ENCODE measurements at places on chromosomes 1 and 21.

- DNase-seq, result no peak
These were observed 118.3 kb upstream of the SLC25A33 start for GRCh38 chr1:9420835-9421532.

DNA sequence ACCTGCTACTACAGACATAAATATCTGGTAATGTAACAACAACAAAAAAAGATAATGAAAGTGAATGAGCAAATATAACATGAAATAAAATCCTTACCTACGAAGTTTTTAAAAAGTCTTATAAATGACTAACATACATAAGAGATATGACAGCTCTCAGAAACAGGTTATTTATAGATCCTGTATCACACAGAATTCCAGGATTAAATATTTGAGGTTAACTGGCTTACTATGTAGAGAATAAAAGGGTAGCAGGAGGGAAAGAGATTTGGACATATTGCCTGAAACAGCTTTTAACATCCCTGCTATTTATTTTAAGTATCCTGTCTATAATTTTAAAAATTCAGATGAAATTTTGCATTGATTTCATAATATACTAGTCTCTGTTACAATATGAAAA, 16.3 kb downstream of the MYSM1 start:
- DNase-seq, result no peak

DNA sequence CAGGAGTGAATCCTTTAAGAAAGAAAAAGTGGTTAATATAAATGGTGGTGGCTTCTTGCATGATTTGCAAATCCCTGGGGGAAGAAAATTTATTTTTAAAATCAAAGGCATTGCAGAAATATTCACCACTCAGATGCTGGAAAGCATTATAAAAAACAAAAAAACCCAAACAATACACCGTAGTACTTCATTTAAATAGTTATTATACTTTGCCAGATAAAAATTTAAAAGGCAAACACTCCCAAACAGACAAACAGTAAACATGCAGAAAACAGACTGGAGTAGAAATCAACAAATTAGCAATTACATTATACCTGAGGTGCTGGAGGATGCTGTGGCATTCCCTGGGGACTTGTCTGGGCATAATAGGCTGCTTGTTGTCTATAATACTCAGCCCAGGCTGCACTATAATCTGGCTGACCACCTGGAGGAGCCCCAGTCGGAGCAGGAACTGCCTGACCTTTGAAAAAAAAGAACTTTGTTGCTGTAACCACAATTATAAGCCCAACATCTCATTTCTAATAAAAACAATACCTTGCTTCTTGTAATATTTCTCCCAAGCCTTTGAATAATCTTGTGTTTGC, 29.9 kb downstream of the FUBP1 start:
- DNase-seq, result no peak

DNA sequence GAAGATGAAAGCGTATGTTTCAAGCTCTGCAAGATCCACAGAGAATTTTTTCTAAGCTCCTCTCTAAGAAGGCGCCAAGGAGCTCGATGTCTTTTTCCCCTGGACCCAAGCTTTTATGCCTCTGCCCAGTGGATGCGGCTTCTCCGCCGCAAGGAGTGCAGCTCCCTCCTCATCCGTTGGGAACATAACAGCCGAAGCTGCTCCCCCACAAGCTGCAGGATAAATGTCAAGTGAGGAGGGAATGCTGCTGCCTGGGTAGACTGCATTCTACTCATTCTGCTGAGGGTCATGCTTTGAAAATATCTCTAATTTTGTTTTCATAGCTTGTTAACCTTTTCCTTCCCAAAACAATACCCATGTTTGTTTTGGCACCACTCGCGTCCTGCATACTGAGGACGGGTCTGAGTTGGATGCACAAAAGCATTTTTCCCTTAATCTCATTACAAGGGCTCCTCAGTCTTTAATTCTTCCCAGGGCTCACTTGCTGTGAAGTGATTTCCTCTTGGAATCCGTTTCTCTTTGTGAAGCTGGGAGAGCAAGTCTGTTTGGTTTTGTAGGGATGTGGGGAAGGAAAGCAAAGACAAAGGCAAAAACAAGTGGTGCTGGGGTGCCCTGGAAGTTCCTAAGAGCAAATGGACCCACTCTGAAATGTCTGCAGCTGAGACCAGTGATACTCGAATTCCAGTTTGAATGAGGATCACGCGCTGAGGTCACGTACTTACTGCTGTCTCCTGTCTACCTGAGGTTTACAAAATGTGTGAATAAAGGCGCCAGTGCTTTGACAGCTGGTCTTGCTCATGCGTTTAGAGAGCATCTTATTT, 134.0 kb upstream of the IRF2BP2 start:
- no peak for DNase-seq

- no peak for DNase-seq
These were observed 1.2 kb downstream of the HDGF start for GRCh38 chr1:156750191-156750672.

GRCh38 chr1:180231936-180232335, 1.9 kb downstream of the LHX4 start:
- no peak for DNase-seq

- DNase-seq, result no peak
These were observed 19.2 kb upstream of the KCNE2 start for GRCh38 chr21:34344584-34344983.

DNA sequence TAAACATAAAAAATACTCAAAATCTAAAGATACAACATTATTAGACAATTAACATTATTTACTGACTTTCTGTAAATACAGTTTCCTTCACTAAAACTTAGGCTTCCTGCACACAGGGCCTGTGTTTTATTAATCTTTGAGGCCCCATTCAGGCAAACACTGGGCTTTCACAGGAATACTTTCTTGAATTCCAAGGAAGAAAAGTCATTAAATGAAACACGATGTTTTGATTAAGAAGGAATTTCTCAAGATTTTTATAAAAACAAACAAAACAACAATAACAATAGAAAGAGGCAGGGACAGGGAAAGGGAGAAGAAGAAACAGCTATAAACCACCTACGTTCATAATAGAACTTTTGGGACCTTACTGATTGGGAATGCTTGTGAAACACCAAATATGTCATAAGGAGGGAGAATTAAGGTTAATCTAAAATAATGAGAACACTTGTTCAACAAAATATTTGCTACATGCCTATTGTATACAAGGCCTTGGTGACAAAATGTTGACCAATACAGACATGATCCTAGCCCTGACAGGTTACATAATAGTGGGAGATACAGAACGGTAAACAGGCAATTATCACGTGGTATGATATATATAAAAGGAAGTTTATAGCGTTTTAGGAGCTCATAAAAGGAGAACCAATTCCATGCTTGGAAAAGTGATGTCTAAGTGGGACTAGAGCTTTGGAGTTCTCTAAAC, 3.6 kb downstream of the DDAH1 start:
- no peak for DNase-seq

DNA sequence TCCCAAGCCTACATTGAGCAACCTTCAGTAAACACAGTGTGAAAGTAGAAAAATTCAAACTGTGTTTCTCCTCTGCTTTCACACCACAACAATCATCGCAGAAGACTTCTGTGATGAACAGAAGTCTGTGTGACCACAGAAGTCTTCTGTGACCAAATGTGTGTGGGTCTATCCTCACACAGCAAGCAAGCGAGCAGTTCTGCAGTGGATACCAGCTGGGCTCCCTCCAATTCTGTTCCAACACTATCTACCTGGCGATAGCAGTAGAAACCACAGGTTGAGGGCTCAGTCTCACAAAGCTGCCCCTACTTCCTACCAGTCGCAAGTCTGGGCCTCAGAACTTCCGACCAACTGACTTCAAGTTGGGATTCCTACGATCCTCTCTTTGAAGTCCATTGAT, 21.0 kb upstream of the RAP1A start:
- no peak for DNase-seq

DNA sequence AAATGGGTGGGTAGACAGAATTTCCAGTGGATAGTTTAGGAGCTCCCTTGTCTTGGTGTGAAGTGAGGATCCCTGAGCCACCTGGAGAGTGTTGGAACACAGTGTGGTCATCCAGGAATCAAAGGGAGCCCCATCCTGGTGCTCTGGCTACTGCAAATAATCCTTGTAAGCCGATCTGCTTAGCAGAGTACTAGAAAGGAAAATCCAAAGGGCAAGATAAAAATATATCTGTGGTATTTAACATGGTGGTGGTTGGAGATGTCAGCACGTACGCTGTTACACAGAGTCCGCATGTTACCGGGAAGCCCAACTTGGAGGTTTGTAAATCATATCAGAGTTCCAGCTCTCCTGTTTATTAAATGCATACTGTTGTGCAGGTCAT, 39.0 kb downstream of the VANGL1 start:
- DNase-seq, result no peak

- no peak for DNase-seq
These were observed 2.3 kb upstream of the RGSL1 start for GRCh38 chr1:182447660-182448059.

DNA sequence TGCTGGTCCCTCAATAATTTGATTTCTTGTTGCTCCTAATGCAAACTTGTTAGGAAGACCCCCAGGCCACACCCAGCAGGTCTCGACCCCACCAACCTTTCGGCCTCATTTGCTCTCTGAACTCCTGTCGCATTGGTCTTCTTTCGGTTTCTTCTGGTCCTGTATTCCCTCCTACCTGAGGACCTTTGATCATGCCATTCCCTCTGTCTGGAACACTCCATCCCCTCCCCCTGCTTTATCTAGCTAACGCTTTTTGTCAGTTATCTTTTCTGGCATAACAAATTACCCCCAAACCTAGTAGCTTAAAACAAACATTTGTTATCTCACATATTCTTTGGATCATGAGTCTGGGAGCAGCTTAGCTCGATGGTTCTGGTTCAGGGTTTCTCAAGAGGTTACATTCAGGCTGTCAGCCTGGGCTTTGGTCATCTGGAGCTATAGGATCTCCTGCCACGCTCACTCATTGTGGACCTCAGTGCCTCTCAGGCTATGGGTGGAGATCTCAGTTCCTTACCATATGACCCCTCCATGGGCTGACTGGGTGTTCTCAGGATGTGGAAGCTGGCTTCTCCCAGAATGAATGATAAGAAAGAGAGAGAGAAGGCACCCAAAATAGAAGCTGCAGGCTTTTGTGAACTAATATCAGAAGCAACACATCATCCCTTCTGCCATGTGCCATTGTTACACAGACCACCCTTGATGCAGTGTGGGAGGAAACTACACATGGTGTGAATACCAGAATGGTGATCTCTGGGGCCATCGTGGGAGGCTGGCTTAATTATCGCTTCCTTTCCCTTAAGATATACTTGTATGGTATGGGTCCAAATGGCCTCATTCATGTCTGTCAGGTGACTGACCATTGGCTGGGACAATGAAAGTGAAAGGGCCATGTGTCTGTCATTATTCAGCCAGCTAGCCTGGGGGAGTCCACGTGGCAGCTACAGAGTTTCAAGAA, 29.1 kb upstream of the BCAR3 start:
- no peak for DNase-seq

GRCh38 chr1:15212216-15212953, 34.6 kb upstream of the FHAD1 start:
- no peak for DNase-seq

DNA sequence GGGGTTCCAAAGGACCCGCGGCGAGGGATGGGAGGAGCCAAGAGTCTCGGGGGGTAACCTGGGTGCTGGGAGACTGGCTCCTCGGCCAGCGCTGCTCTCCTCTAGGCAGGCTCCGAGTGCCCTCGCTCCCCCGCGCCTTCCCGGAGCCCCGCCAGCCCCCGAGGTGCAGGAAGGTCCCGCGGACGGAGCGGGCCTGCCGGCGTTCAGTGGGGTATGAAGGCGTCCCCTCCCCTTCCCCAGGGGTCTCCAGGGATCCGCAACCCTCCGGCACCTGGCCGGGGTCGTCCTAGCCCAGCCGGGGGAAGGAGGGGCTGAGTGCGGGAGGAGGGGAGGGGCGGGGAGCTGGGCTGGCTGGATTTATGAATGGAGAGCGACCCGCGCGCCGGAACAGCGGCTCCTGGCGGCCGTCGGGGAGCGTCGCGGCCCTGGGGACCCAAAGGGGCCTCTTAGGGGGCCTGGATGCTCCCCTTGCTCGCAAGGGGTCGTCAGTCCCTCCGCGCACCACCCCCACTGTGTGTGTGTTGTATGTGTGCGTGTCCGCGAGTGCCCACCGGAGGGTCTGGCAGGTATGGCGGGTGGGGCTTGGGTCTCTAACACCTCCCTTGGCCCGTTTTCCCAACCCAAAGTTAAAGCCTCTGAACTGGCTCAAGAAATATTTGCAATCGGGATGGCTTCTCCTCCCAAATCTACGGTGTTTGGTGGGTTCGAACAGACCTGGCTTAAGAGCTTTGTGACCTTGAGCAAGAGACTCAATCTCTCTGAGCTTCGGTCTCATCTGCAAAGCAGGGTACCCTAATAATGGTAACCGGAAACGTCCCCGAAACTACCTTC, 642 bp downstream of the HCRTR1 start:
- DNase-seq, result no peak

- no peak for DNase-seq
These were observed 39.7 kb downstream of the TTC13 start for GRCh38 chr1:230938924-230939368.

DNA sequence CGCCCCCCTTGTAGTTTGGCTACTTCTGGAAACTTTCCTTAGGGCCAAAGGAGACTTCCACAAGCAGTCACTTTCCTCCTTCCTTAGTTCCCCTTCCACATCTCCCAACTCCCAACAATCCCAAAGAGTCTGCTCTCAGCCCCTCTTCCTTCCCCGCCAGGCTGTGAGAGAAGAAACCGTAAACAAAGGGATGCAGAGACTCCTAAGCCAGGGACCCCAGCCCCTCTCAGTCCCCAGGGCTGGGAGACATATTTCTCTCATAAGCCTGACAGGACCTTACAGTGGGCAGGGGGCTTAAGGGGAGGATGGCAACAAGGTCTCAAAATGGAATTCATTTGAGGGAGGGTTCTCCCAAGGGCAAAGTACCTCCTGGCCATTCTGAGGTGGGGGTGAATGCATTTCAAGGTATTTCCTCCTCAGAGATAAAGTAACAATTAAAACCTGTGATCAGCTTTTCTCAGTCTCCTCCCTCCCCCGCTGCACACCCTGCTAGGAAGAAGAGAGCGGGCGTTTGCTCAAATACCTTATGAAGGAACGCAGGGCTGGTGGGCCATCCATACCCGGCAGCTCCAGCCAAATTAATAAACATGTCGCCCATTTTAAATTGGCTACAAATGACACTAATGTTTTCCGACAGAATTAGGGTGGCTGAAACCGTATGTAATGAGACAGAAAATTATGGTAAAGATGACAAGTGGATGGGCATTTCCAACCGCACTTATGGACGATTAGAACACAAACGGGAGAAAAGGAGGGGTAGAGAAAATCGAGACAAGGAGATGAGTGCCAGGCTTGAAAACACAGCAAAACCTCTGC, 4.0 kb downstream of the BARHL2 start:
- DNase-seq, result no peak

DNA sequence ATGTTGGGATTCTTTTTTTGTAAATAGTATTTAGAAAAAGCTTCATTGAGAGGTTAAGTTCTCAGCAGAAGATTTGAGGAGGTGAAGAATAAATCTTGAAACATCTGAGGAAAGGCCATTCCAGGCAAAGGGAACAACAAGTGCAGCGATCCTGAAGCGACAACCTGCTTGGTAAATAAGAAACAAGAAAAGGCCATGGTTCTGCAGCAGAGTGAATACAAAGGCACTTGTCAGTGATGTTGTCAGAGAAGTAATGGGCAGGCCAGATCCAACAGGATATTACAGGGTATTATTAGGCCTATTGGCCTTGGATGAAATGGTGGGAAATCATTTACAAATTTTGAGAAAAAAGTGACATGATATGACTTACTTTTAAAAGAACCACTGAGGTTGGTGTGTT, 960.0 kb downstream of the PLA2G4A start:
- DNase-seq, result no peak
